ENCODE measurements at places on chromosomes 2 and 18.

GRCh38 chr2:240293557-240294461 lies 141.7 kb upstream of the GPC1 start:
- DNase-seq = peak; percentile 45

- DNase-seq = no peak
Measured at GRCh38 chr2:65357095-65357958, 75.1 kb downstream of the SPRED2 start.

DNA sequence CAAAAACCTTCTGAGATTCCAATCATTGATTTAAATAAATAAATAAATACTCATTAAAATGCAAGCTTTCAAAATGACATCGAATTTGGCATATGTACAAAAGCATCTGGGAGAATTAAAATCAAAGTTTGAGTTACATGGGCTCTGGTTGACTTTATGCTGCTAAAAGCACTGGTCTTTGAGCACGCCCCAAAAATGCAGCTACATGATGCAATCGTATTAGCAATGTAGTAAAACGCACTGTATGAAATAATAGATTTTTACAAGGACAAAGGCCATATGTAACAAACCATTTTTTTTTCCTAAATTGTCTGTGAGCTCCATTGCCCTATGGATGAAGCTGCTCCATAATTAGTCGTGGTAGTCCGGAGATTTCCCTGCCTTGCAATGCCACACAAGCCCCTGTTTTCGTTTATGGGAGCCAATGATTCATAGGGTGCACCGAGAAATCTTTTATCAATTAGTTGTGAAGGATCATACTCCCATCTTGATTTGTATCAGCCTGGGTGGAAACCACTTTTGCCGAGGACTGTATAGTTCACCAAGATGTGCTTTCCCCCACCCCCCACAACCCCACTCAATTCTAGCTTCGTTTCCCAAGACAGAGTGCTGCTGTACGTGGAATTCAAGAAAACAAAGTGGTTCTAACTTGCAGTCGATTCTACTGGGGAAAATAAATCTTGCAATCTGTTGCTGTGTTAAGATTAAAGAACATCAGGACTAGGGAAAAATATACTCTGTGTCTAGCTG lies 268.4 kb downstream of the IRS1 start:
- no peak for DNase-seq

DNA sequence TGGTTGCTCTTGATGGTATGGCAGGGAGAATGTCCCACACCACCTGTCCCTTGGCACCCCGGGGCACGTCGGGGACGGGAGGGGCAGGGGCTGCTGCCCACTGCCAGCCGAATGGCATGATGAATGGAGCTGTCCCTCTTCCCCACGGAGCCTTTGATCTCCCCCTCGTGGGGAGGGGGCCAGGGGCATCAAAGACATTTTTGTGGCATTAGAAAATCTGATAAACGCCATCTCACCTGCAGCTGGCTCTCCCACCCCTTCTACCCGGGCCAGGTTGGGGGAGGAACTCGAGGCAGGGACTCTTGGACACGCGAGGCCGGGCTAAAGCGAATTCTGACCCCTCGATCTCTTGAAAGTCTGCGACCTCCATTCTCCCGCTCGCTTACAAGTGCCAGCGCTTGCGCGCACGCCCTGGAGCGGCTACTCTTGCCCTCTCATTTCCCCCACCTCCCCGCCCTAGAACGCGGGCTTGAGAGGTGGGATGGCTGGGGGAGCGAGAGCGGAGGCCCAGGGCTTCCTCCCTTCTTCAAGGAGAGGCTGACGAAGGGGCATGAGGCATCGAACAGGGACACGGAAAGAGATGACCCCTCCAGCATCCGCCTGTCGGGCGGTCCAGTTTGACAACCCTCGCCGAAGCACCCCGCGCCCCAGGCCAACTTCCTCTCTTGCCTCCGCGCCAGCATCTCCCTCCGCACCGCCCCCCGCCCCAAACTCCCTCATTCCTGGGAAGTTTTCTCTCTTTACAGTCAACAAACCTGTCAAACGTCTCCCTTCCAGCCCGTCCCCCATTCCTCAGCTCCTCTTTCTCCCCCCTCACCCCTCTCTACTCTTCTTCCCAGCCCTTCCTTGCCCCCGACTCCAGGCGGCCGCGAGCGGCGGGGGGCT lies 692 bp upstream of the WNT6 start:
- peak; percentile 64 for DNase-seq

DNA sequence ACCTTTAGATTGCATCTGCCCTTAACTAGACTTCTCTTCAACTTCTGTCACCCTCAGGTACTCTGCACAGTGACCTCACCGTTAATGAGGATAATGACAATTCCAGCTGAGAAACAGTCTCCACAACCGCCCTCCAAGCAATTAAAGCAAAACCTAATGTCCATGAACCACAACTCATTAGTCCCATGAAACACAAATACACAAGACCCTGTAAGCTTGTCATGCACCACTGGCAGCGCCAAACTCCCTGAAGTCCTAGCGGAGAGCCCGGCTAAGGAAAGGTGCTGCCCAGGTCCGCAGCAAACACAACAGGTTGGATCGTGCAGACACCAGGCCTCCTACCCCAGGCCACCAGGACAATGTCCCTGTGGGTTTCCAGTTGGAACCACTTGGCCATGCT lies 7.4 kb downstream of the SMAD7 start:
- DNase-seq = no peak

- DNase-seq = peak; percentile 40
Measured at GRCh38 chr2:121890041-121890440, 134.6 kb downstream of the TSN start.

GRCh38 chr2:233851169-233851568 lies 3.2 kb downstream of the HJURP start:
- DNase-seq = no peak

- DNase-seq = no peak
Measured at GRCh38 chr2:147181351-147182029, 663.3 kb upstream of the ACVR2A start.

DNA sequence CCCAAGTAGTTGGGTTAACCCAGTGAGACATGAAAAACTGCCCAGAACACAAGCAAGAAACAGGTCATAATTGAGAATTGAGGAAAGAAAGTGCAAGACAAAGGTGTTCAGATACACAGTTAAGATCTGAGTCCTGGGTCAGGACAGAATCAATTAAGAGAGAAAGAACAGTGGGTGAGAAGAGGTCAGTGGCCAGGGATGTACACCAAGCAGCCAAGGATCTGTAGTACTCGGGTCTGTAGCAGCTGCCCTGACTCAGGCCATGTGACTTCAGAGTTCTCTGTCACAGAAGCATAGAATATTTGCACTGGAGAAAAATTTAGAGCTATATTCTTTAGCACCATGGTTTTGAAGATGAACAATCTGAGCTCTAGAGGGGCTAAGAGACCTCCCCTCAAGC lies 141.6 kb downstream of the SLC8A1 start:
- DNase-seq = no peak

- DNase-seq = no peak
Measured at GRCh38 chr2:12433626-12433990, 283.1 kb upstream of the TRIB2 start.

- DNase-seq = no peak
Measured at GRCh38 chr2:158464426-158465281, 7.9 kb downstream of the PKP4 start.

DNA sequence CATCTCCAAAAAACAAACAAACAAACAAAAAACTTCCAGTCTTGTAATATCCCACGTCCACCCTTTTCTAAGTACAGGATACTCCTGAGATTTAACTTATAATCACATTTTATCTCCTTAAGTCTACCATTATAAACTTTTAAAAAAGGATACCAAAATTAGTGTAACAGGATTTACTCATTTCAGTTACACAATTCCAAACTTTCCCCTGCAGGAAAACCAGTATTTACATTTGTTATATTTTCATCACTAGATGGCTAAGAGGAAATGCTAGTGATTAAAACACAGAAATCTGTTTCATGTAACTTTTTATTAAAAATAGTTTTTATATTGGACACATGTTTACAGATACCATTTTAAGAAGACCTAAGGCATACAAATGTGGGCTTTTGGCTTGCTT lies 27.5 kb downstream of the CFAP36 start:
- DNase-seq = no peak

- no peak for DNase-seq
Measured at GRCh38 chr18:35241448-35241804, 592 bp downstream of the ZNF397 start.

DNA sequence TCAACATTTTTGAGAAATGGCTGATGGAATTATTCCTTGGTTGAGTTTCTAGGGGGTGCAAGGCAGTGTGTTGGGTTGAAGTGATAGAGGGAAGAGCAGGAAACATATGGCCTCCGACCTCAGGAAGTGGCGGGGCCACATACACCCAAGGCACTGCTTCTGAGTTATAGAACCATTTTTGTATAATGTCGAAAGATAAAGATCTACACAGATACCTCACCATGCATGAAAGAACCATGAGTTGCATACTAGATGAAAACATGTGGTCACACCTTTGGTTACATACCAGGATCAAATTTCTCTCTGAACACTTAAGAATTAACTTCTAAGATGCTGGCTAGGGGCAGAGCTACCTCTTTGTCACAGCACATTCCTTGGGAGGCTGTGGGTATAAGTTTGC lies 23.2 kb downstream of the LAMA3 start:
- no peak for DNase-seq
